ENCODE measurements at places on chromosomes 6 and 20.

GRCh38 chr20:10673176-10673841, 490 bp downstream of the JAG1 start:
- DNase-seq: no peak

- no peak for DNase-seq
These were observed 726.9 kb upstream of the CITED2 start for GRCh38 chr6:140101367-140101766.

DNA sequence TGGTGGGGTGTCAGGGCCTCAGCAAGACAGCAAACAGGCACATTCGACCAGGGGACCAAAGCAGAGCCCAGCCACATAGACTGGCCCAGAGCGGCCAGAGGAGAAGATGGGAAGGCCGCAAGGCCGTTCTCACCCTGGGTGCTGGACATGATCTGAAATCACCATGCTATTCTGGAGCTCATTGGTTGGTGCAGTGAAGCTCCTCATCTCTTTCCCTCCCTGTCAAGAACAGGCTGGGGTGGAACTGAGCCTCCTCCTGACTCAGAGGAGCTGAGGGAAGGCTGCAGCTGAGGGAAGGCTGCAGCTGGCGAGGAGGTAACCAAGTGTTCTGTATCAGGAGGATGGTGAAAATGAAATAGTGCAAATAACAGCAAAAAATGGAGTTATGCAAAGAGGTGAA, 80.0 kb downstream of the AKAP7 start:
- DNase-seq: no peak

DNA sequence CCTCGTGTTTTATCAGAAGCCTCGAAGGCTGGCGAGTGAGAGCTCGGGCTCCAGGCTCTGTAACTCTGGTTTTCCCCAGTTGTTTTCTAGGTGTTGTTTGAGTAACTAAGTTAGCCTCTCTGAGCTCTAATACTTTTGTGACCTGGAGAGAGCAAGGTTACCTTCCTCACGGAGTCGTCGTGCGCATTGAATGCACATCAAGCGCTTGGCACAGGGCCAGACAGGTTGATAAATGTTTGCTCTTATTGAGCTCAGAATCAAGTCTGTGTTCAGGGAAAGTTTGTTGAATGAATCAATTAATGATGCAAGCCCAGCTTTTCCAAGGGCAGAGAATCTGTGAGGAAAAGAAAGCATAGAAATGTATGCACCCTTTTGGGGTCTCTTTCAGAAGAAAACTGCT, 33.5 kb downstream of the EDN3 start:
- no peak for DNase-seq

- DNase-seq: peak; percentile 21
These were observed 118.4 kb downstream of the FARS2 start for GRCh38 chr6:5379647-5380242.

DNA sequence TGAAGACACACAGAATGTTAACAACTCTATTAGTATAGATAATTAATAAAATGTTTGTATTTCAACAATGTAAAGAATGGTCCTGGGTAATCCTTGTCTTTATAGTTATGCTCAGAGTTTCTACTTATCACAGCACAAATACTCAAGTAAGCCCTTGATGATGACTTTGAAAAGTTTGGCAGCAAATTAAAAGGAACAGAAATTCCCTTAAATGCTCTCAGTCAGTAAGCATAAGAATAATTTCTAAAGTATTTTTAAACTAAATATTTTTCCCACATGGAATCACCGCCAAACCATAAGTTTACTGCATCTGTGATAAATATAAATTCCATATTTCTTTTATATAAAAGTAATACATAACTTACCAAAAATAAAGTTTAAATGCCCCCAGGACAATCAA, 96.1 kb downstream of the COL12A1 start:
- no peak for DNase-seq

GRCh38 chr20:49824206-49824605, 11.6 kb downstream of the SLC9A8 start:
- DNase-seq: no peak

DNA sequence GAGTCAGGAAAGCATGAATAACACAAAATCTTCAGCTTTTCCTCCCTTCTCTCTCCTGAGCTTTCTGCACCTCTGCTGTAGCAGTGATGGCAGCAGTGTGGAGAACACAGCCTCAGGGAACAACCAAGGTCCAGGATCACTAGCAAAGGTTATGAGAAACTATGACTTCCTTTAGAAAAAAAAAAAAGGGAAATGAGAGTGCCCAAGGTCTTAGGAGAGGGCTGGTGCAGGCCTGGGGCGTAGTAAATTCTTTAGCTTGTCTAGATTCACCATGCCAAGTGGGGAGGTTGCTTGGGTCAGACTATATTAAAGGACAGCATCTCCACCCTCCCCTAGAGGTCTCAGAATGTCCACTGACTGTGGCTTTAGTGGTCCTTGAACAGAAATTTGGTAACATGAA, 40.4 kb upstream of the POLR1H start:
- DNase-seq: no peak

DNA sequence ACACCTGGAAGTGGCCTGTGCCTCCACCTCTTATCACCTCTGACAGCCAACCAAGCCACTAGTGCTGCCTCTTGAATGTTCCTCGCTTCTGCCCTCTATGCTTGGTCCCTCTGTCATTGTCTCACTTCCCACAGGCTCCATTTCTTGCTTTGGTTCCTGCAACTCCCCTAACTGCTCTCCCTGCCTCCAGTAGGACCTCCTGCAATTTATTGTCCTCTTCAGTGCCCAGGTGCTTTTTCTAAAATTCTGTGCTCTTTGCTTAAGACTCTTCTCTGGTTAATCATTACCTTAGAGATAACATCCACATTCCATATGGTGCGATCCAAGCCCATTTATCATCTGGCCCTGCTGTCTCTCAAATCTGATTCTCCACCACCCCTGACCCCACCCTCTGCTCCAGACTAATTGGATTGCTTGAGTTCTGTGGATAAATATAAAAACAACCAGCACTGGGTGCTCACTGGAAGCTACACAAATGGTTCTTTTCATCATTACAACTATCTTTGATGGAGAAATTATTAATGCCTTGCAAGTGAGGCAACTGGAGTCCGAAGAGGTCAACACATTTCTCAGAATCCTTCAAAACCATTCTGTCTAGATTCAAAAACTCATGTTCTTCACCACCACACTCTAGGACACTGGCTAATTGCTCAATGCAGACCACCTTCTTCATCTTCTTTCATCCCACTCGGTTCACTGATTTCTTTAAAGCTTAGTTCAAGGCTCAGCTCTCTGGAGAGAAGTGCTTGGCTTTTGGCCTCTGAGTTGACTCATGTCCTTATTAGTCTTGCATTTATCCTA, 47.2 kb downstream of the FOXA2 start:
- no peak for DNase-seq

GRCh38 chr6:124546601-124547000, 415.6 kb upstream of the RNF217 start:
- DNase-seq: no peak

- no peak for DNase-seq
These were observed 94.0 kb upstream of the NHSL1 start for GRCh38 chr6:138593124-138593877.

DNA sequence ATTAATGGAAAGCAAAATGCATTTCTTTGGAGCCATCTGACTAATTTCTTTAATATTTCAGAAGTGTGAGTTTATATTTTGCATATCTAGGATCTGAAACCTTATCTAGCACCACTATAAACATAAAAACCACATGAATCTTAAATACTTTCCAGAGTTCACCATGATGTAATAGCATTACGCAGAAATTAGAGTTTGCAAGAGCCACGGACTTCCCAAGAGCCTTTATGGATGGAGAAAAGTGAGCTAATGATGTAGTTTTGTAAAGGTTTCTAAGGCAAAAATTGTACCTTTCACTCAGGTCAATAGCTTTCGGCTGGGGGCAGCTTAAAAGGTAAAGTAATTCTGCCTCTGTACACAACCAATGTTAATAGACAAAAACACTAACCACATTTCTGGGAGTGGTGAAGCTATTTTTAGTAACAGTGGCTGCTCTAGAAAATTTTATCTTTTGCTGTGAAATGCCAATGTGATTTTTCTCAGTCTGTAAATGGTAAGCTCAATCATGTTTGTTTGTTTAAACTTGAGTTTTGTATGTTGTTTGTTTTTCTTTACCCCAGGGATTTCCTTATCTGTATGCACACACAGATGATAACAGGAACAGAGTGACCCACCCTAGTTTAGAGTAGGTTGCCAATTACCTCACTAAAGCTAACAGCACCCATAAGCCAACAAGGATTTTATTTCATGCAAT, 80.5 kb downstream of the FILIP1 start:
- no peak for DNase-seq

DNA sequence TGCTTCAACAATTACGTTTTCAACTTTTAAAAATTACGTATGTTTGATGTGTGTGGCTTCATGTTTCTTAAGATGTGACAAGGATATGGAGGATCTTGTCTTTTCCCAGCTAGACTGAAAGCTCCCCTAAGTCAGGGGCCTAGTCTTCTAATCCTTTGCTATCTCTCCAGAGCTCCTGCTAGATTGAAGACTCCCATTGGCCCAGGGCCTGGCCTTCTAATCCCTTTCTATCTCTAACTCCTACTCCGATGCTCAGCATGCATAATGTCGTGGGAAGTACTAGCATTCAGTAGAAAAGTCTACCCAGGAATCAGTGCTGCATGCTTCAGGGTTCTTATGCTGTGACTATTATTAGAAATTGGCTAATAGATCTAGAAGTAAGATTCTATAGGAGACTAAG, 144.8 kb upstream of the SUPT3H start:
- no peak for DNase-seq

- DNase-seq: no peak
These were observed 21.4 kb downstream of the GSTA2 start for GRCh38 chr6:52741872-52742271.

DNA sequence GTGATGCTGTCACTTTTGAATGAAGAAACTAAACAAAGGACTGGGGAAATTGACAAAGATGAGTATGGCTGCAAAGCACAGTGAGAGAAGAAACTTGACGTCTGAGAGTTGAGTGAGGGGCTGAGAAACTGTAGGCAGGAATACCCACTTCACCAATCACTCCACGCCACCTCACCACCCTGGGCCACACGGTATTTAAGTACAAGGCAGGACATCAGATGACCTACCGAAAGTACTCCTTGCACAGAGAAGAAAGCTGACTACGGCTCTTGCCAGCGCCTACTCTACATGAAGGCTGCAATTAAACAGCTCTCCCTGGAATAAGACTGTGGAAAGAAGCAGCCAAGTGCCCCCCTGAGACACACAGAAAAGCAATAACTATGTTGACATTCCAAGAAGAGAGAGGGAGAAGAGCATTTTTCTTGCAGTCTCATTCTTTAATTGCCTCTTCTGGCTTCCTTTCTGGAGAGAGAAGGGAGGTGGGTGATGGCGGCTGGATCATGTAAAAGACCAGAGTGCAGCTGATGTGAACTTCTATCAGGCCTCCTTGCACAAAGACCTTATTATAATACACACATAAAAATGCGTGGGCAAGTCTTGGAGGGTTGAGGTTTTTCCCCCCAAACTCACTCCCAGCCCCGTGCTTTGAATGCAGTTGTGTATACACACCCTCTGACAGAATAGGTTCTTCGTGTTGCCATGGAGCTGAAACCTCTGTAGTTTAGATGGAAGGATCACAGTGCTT, 44.6 kb downstream of the HIVEP2 start:
- no peak for DNase-seq

DNA sequence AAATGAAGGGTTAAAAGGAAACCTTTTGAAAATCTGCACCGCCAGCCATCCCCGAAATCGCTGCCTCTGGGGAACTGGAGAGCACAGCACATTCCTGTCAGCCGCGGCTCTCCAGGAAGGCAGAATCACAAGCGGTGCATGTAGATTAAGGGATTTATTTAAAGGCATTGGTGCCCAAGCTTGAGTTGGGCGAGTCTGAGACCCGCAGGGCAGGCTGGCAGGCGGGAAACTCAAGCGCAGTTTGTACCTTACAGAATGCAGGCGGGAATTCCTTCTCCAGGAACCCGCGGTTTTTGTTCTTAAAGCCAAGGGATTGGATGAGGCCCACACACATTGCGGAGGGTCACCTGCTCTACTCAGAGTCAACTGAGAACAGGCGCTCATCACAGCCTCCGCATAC, 10.8 kb downstream of the GPR31 start:
- peak; percentile 74 for DNase-seq
